ENCODE measurements at places on chromosomes 5 and 9.
A peak's percentile ranks its signal among the peaks of the same experiment; 100 is the strongest.

DNA sequence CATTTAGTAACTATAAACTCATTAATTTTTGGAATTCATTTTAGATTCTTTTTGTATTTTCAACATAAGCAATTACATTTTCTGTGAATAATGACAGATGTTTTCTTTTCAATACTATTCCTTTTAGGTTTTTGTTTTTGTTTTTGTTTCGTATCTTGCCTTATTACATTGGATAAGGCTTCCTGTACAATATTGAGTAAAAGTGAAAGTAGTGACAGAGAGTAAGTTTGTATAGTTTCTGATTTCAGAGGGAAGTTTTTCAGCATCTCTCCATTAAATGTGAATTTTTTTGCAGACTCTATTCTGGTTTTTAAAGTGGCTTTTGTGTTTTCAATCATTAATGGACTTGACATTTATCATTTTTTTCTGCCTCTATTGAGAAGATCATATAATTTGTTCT is 12.8 kb upstream of the CAMK4 start:
- DNase-seq = no peak

- DNase-seq = no peak
Observed at GRCh38 chr5:88130211-88130815, 138.3 kb downstream of the TMEM161B start.

DNA sequence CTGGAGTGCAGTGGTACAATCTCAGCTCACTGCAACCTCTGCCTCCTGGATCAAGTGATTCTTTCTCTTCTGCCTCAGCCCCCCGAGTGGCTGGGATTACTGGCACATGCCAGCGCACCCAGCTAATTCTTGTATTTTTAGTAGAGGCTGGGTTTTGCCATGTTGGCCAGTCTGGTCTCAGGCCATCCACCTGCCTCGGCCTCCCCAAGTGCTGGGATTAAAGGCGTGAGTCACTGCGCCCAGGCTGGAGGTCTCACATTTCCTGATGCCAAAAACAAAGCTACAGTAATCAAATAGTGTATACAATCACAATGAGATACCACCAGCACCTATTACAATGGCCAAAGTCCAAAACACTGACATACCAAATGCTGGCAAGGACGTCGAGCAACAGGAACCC is 51.1 kb downstream of the TTLL11 start:
- no peak for DNase-seq

DNA sequence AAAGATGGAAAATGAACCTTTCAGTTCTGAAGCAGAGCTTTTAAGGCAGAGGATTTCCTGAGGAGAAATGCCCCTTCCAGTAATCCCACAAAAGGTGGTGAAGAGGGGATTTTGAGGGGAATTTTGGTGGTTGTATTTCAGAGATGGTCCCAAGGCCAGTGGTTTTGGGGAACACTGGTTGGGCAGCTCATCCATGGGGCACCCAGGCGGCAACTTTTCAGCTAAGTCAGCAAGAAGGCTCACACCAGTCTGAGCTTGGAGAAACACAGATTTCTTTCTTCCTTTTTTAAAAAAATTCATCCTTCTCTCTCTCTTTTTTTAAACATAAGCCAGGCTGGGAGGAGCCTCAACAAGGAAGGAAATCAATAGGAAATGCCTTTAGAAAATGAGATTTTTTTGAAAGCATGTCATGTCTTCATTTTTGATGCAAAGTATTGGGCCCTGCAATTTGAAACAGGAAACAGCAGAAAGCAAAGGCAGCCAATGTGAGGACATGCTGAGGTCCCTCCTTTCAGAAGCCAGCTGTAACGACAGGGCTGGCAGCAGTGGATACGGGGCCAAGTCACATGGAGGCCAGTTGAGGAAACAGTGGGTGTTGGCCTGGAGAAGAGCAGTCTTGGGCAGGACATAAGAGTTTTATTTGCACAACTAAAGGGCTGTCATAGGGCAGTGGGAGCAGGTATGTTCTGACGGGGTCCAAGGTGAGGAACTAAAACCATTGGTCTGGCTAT is 155.3 kb upstream of the KLF4 start:
- no peak for DNase-seq

GRCh38 chr5:169251333-169252084 is 49.4 kb downstream of the SLIT3 start:
- no peak for DNase-seq

GRCh38 chr5:121780406-121780805 is 71.3 kb upstream of the FTMT start:
- no peak for DNase-seq

DNA sequence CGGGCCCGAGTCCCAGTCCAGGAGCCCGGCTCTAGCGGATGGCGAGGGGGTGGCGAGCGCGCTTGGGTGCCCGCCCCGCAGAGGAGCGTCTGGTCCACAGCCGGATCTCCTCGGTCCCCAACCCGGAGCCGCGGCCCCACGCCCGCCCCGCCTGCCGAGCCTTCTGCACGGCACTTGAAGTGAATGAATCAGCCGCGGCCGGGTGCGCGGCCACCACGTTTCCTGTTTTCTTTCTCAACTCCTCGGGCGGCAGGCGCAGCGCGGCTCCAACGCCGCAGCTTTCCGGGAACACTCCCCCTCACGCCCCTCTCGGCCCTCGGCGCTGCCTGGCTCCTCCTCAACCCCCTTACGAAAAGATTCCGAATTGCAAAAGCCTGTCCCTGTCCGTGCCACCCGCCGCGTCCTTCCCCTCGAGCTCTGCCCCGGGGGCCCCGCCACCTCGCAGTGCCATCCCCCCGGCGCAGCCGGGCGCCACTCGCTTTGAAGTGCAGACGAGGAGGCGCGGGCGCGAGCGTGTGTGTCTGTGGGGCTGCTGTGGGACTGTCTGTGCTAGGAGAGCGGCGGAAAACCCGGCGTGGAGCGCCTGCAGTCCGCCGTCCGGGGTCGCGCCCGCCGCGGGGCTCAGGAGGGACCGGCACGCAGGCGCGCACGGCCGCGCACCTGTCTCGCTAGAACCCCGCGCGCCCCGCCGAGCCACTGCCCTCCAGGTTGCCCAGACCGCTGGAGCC is 456.6 kb downstream of the RAB3C start:
- peak; percentile 87 for DNase-seq

DNA sequence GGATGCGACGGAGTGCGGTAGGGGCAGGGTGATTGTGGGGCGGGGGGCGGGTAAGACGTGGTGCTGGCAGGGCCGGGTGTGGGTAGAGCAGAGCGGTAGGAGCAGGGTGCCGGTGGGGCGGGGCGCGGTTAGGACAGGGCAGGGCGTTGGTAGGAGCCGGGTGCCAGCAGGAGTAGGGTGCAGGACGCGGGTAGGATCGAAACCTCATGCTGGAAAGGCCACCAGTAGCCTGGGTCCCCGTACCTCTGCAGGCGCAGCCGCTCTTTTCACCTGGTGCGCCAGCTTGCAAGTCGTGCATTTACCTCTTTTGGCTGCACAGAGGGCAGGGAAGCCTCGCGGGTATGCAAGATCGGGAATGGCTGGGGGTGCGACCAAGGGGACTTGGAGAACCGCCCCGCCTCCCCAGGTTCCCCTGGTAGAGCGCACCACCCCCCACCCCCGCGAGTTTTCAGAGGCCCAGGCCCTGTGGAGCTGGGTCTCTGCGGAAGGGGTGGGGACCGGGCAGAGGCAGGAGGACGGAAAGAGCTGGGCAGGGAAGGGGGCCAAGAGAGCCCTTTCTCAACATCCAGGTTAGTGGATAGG is 104.8 kb upstream of the SIMC1 start:
- DNase-seq = no peak

DNA sequence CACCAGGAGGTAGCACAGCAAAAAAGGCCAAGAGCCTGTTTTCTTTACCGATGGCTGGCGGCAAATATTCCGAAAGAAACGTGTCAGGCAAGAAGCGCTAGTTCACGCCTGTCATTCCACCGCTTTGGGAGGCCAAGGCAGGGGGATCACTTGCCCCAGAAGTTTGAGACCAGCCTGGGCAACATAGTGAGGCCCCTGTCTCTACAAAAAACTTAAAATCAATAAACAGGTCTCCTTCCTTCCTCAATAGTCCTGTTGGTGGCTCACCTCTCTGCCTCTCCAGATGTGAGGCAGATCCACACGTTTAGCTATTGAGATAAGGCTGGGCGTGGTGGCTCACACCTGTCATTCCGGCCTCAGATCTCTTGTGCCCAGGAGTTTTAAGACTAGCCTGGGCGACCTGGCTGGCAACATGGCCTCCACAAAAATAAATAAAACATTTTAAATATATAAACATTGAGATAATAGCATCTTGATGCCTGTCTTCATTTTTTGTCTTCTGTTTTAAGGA is 1.3 kb upstream of the TMEM250 start:
- no peak for DNase-seq

- DNase-seq = no peak
Observed at GRCh38 chr5:73987915-73988314, 361.9 kb downstream of the ARHGEF28 start.

GRCh38 chr5:135106136-135106535 is 72.1 kb upstream of the PITX1 start:
- DNase-seq = no peak

DNA sequence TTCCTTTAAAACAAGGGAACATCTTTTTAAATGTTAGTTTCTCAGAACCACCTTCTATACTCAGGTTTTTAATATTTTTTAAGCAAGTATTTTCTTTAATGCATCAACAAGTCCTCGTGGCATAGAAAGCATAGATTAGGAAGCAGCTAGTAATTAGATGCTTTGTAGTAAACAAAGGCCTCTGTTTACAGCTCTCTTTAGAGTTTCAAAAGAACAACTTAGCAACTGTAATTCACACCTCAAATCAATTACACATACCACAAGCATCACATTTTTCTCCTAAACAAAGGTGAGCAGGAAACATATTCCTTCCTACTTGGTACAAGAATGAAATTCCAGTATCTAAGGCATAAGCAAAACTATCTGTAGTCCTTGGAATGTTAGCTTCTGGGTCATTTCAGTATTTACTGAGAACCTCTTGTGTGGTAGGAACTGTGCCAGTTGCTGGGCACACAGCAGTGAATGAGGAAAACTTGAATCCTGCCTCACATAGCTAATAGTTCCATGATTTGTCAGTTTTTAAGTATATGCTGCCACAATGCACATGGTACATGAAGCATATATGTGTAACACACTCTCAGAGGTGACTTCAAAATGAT is 249.1 kb downstream of the CEMIP2 start:
- no peak for DNase-seq

DNA sequence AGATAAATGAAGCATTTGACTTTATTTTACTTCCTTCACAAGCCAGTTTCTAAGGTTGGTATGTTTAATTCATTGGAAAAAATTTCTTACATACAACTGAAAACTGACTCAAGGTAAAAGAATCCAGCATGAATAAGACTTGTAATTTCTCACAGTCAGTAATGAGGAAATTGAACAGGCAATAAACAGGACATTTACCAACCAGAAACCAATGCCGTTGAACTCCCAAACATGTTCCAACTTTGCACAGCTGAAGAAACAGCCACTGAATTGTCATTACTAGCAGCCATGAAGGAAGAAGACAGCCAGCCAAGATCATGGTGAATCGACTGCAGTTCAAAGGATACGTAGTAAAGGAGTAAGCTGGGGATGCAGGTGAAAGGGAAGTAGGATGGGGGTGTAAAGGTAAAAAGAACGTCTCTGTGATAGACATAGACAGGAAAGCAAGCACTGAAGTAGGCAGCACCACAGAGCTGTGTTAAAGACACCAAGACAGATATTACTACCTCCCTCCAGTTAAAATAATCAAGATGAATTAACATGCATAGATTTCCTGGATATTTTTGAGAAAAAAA is 21.3 kb upstream of the SLC12A2 start:
- no peak for DNase-seq

DNA sequence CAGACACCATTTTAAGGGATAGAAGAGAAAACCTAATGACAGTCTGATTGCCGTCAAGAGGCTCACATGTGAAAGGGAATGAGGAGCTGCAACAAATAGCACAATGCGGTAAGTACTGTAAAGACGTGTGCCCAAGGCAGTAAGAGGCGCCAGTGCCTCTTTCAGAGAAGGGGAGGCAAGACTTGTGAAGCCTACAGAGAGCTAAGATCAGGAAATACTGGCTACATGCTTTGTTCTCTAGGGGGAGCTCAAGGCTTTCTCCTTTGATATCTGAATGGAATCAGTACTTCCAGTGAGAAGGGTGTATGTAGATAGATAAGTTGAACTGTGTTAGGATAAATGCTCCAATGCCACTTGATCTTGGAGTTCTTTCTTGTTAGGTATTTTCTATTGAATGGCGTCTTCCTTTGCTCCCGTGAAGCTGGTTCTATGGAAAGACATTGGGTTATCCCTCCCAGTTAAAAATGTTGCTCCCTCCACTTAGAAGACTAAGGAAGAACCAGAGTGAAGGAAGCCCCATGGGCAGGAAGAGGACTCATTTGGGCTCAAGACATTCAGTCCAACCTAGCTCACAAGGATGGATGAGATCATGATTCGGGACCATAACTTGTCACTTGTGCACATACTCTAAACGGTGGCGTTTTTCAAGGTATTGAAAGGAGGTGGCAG is 23.5 kb upstream of the ALDOB start:
- DNase-seq = peak; percentile 60

GRCh38 chr5:5629607-5629978 is 207.1 kb downstream of the ICE1 start:
- no peak for DNase-seq

DNA sequence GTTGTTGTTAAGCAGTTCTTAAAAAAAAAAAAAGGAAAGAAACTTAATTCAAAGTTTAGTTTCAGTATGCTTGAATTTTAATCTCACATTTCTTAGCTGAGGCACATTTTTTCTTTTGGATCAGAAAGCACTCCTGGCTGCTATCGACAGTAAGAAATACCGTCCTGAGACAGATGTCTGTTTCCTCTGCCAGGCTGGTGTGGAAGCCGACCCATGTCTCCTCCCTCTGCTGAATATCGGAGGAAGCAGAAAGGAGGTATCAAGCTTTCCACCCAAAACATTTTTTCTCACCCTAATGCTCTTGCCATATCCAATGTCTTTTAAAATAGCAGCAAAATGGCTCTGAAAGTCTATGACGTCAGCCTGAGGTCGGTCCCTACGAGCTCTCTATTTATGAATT is 208.1 kb downstream of the TLE4 start:
- DNase-seq = no peak

- DNase-seq = no peak
Observed at GRCh38 chr5:171162165-171162564, 146.9 kb upstream of the TLX3 start.

DNA sequence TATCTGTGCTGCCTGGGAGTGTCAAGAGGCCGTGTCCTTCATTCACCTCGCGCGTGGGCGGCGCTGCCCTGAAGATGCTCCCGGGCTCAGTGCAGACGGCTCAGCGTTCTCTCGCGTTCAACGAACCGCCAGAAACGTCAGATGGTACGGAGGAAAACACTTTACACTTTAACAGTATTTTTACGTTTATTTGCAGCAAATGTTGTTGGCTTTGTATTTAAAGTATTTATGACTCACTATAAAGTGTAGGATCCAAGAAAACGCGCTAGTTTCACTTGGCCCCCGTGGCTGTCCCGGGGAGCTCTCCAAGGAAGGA is 544 bp upstream of the ERCC6L2 start:
- DNase-seq = peak; percentile 60

All from CD4-positive, alpha-beta T cell treated with Interleukin-21 for 1 hour (primary cell).